Skin of body (tissue), 3 donors: ENCODE measurements at places on chromosomes 2 and 18. TPM values are rescaled to one million over a fixed set of nuclear protein-coding genes. Genes with fewer than 3 reads are reported as not detected.

The ASXL3 gene
- 6.1 TPM for total RNA-seq

The ABCG8 gene
- total RNA-seq, result under 0.01 TPM

The TMEM200C gene
- total RNA-seq, result 0.49 TPM

The MYL12A gene
- total RNA-seq, result 401 TPM

The TTC32 gene
- total RNA-seq, result 8.1 TPM

The MC2R gene
- not detected for total RNA-seq

The ZSWIM2 gene
- not detected for total RNA-seq

The TMEM163 gene
- total RNA-seq, result 0.59 TPM

The TEX44 gene
- total RNA-seq, result not detected

The GPD2 gene
- 29.7 TPM for total RNA-seq

The CHRNG gene
- total RNA-seq, result 1.6 TPM
